ENCODE measurements at places on chromosomes 5 and 9.

DNA sequence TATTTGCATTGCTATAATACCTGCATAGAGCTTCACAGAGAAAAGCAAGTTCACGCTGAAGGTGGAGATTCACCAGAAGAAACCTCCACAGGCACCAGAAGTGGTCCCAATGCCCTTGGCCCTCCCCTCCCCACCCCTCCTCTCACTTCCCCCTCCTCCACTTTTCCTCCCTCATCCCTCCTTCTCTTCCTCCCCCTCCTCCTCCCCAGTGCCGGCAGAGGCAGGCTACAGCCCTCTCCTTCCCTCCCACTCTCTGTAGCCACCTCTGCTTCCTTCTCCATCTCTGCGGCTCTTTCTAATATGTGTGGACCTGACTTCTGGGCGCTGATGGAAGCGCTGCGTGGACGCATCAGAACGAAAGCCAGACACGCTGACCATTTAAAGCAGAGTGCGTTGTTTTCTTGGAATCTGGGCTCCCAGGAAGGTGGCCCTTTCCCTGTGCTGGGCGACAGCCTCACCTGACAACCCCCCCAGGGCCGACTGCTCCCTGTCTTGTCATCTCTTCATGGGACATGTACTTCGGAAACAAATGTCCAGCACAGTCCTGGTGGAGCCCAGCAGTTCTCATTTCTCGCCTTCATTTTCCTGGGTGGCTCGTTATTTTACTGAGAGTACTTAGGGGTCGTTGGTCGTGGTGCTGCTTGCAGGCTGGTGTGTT lies 29.5 kb downstream of the NDUFS6 start:
- DNase-seq: no peak

- DNase-seq: no peak
These were observed 119.5 kb upstream of the TNC start for GRCh38 chr9:115237385-115237998.

- DNase-seq: no peak
These were observed 1812.0 kb upstream of the CDH9 start for GRCh38 chr5:28850320-28850921.

DNA sequence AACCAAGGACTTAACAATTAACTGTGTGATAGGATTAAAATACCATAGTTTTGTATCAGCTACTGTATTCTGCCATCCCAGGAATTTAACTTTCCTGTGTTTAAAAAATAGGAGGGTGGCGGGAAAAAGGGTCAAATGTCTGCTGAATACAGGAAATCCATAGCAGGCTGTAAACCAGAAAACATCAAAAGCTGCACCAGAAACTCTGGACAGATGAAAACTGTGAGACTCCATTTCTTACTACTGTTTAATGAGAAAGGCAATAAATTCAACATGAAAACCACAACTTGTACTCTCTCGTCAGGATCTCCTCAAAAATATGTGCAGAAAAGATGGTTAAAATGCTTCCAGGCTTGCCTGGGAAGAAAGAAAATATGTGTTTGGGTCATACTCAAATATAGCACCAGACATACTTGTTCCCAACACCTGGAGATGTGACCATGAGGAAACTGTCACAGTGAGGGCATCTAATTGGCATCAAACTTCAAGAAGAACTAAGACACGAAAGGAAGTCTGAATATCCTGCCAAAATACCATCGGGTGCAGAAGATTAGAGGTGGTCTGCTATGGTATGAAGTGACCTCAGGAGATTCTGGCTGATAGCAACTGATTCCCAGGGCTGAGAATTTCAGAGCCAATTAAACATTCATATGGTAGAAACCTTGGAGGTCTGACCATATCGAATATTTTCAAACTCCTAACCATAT lies 164.7 kb upstream of the TARS1 start:
- no peak for DNase-seq

GRCh38 chr5:77139001-77139400 lies 51.9 kb upstream of the ZBED3 start:
- DNase-seq: no peak

- no peak for DNase-seq
These were observed 10.1 kb downstream of the ABCA2 start for GRCh38 chr9:137017791-137018497.

DNA sequence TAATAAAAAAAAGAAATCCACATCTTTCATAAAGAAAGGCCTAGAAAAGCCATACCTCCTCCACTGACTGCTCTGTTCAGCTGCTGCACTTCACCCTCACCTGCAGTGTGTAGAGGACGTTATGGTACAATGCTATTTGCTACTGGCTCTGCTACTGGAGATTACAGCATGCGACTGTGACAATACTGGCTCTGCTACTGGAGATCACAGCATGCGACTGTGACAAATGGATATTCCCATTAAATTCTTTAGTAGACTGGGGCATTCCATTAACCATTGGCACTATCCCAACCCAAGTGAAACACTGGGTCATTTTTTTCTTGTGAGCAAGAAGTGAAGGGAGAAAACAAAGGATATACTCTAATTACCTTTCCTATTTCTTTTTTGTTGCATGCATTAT lies 1063.5 kb upstream of the DMAC1 start:
- no peak for DNase-seq

DNA sequence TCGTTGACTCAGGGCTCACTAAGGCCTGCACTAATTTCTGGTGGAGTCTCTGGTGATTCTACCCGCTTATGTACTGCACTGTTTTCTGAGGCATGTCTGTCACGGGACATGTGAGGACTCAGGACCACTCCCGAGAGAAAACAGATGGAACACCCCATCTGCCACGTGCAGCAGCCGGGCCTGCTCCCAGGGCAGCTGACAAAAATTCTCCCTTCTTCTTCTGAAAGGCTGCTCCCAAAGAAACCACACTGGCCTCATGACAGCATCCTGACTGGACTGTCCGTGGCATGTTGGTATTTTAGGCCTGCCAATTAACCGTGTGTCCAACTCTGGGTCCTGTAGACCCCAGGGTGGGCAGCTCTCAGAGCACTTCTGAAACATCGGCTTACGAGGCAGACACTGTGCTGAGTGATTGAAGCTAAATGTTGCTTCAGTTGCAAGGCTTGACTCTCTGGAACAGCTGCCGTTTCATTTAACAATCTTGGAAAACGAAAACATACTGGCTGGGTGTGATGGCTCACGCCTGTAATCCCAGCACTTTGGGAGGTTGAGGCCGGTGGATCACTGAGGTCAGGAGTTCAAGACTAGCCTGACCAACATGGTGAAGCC lies 39.0 kb downstream of the FAM240B start:
- DNase-seq: no peak

- DNase-seq: no peak
These were observed 222.5 kb downstream of the NXNL2 start for GRCh38 chr9:88757406-88758010.

- no peak for DNase-seq
These were observed 227.9 kb downstream of the LURAP1L start for GRCh38 chr9:13002740-13003139.

DNA sequence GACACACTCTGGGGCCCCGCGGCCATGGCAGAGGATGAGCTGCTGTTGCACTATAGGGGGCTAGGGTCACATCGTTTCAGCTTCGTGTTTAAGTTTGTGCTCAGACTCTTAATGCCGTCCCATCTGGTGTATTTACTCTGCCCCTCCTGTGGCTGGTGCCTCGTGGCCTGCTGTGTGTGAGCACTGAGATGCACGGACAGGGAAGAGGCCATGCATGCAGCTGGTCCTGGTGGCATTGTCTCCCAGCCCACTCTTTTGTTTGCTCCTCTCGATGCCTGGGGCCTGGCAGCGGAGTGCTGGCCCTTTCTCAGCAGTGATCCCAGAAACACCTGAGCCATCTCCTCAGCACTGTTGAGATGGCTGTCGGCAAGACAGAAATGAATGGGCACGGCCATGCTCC lies 30.0 kb upstream of the PHF2 start:
- no peak for DNase-seq

- DNase-seq: no peak
These were observed 11.8 kb upstream of the BTNL9 start for GRCh38 chr5:181028032-181028819.

GRCh38 chr5:138686668-138687067 lies 66.6 kb upstream of the CTNNA1 start:
- peak; percentile 51 for DNase-seq

GRCh38 chr5:175230299-175230698 lies 213.7 kb downstream of the DRD1 start:
- no peak for DNase-seq

DNA sequence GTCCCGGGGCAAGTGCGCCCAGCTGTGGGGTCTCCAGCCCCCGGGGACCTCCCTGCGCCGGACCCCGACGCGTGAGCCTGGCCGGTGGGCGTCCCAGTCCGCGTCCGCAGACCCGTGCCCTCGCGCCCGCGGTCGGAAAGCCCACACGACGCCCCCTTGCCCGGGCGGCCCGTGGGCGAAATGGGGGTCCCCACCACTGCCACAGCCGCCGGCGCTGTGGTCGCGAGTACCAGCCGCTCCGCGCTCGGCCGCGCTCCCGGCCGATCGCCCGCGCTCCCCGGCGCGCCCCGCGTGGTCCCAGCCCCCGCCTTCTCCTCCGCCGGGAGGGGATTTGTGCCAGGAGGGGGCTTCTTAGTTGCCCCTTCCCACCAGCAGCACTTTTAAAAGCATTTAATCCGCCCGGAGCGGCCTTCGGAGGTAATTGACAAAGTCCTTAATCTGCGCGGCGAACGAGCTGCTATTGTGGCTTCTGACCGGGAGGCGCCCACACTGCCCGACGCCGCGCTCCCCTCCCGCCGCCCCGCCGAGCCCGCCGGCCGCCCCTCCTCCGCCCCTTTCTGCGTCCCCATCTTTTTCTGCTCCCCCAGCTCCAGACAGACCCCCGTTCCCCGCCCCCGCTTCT lies 469 bp upstream of the FIBCD1 start:
- no peak for DNase-seq

- DNase-seq: no peak
These were observed 3.1 kb upstream of the CATSPER3 start for GRCh38 chr5:134964359-134965270.

DNA sequence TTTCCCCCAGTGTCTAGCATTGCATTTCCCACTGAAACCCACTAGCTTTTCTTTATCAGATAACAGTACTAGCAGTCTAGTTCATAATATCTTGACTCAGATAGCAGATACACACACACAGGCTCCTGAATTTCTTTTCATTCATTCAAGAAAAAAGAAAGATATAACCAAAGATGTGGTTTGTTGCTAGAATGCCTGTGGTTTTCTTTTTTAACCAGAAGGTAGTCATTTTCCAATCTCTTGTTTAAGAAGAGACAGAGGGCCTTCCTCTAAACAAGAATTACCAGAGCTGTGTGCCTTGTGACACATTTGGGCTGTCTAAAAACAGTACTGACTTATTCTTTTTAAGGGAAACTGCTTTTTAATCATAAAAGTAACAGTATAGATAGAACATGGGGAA lies 167.3 kb downstream of the PJA2 start:
- DNase-seq: no peak

GRCh38 chr5:140020601-140021177 lies 22.4 kb downstream of the NRG2 start:
- no peak for DNase-seq

GRCh38 chr5:178396796-178397720 lies 164.5 kb upstream of the PHYKPL start:
- DNase-seq: no peak

- DNase-seq: no peak
These were observed 186.2 kb downstream of the PJA2 start for GRCh38 chr5:109223531-109223930.

DNA sequence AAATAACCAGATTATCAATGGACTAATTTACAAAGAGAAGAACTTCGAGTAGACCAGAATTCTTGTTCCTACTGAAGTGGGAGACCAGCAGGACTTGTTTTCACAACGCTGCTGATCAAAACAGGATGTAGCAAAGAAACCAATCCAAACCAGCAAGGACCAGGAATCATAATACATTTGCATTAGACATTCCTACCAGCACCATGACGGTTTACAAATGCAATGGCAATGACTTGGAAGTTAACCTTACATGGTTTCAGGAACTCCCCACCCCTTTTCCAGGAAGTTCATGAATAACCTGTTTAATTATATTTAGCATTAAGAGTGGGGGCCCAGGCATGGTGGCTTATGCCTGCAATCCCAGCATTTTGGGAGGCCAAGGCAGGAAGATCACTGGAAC lies 100.0 kb downstream of the LPAR1 start:
- DNase-seq: no peak

GRCh38 chr9:1554081-1555035 lies 460.8 kb upstream of the SMARCA2 start:
- no peak for DNase-seq

GRCh38 chr5:105840800-105841199 lies 1829.9 kb downstream of the EFNA5 start:
- DNase-seq: no peak
